ENCODE measurements at places on chromosomes 1 and 21.

DNA sequence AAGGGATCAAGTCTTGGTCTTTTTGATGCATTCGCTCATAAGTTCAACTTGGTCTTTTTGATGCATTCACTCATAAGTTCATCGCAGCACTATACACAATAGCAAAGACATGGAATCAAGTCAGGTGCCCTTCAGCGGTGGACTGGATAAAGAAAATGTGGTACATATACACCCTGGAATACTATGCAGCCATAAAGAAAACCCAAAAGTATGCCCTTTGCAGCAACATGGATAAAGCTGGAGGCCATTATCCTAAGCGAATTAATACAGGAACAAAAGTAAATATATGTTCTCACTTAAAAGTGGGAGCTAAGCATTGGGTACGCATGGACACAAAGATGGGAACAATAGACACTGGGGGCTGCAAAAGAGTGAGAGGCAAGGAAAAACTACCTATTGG is 29.8 kb upstream of the FOXE3 start:
- no peak for DNase-seq

- no peak for DNase-seq
Measured at GRCh38 chr1:97424209-97424608, 496.6 kb downstream of the DPYD start.

- no peak for DNase-seq
Measured at GRCh38 chr21:20649231-20649630, 349.0 kb upstream of the NCAM2 start.

DNA sequence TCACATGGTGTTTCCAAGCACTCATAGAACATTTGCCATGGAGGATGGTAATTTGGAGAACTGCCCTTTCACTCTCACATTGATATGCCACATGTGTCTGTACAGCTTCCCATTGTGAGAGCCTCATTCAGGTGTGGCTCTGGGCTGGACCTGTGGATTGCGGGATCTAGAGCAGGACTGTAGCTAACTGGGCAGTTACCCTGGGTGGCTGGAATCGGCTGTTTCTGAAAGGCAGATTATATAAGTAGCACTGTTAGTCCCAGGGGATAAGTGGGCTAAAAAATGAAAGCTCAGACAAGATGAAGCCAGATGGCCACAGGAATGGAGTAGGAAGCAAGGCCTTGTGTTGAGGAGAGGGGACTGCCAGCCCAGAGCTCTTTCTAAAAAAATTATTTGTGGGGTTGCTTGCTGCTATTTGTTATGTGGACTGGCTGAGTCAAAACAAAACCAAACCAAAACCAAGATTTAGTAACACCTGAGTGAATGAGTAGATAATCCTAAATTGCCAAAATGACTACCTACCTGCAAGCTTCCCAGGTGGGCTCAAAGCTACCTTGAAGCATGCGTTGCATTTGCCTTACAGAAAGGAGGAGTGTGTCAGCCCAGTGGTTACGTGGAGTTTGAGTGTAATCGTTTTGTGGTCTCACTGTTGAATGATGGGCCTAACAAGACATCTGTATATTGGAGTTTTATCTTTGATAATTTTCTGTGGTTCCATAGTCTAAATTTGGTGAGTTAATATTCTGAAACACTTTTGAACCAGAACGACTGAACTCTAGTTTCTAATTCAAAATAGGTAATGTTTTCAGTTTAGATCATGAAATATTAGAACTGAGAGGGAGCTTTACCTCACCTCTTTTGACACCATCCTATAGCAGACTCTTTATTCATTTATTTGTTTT is 58.0 kb downstream of the SDCCAG8 start:
- DNase-seq: no peak

Measured in stimulated activated CD4-positive, alpha-beta T cell treated with anti-CD3 and anti-CD28 coated beads, Interleukin-1b, Interleukin-23, amount 100 ng/mL, for 4 hours (primary cell).